ENCODE measurements at places on chromosomes 6 and 20. TPM values are rescaled to one million over a fixed set of nuclear protein-coding genes. Genes with fewer than 3 reads are reported as not detected.

DNA sequence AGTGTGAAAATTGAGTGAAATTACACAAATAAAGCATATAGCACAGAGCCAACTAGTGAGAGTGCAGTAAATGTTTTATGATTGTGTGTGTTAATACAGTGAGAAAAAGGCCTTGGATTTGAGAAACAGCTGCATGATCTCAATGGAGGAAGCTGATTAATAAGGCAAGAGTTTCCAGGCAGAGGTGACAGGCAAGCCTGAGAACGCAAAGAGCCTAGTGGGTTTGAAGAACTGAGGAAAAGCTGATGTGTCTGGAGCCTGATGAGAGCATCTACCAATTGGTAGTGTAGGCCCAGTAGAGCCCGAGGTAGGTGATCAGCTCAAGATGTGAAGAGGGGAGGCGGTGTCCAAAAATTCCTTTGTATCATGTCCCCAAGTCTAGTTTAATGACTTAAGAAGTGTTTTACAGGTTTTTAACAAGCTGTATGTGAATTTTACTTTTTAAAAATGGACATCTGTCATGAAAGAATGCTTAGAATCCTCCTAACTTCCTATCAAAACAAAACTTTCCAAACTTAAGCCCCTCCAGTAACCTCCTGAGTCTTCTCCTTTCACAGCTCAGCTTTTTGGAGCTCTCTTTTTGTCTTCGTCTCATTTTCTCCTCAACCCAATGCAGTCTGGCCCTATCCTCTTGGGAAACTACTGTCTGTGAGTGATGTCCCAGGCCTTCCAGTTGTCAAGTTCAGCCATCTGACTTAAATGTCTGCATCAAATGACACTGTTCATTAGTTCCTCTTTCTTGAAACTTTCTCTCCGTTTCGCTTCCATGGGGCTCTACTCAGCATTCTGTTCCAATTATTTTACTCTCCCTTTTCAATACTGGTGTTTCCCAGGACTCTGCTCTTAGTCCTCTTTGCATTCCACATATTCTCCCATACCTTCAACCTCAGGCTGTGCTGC is 1.2 kb downstream of the CDC40 start:
- H3K4me1 ChIP-seq: peaks cover 21% of the 10 kb centered on the region
- H3K36me3 ChIP-seq: peaks cover 4% of the 10 kb centered on the region
- H3K27me3 ChIP-seq: peaks cover 7% of the 10 kb centered on the region
- H3K27ac ChIP-seq: no peak overlapping the region
- DNase-seq: no peak

GRCh38 chr20:19723051-19723450 is 35.0 kb upstream of the RIN2 start:
- H3K4me1 ChIP-seq: no peaks in the 10 kb centered on the region
- no peaks in the 10 kb centered on the region for H3K36me3 ChIP-seq
- no peak overlapping the region for H3K4me3 ChIP-seq
- no peaks in the 10 kb centered on the region for H3K27me3 ChIP-seq
- no peak overlapping the region for H3K27ac ChIP-seq
- DNase-seq: no peak

DNA sequence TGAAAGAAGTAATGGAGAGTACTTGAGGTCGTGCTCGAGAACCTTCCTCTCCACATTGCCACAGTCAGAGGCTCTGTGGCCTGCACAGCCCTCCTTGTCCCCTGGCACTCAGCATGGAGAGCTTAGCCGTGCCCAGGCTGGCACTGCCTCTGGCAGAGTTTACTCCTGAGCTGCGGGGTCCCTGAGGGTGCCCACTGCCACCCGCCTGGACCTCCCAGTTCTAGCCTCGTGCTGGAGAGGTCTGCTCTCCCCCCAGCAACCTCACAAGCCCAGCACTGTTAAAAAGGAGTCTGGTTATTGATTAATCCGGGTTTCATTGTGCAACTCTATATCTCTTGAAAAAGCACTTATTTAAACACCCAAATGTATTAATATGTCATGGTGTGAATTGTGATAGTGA is 226.8 kb downstream of the TMEM242 start:
- peak overlapping the region; percentile 4 for H3K27ac ChIP-seq
- peaks cover 24% of the 10 kb centered on the region for H3K4me1 ChIP-seq
- peaks cover 5% of the 10 kb centered on the region for H3K36me3 ChIP-seq
- H3K4me3 ChIP-seq: no peak overlapping the region
- DNase-seq: no peak

DNA sequence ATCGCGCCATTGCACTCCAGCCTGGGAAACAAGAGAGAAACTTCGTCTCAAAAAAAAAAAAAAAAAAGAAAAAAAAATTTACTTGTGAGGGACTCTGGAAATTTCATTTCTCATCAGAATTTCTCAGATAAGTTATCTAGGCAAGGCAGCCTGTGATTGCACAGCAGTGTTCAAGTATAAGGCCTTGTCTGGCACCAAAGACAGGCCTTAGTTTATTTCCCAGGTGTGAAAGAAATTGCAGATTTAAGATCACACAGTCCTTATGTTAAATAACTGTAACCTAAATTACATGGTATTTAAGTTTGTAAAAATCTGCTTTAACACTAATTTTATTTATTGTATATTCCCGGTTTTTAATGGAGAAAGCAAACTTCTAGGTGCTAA is 34.8 kb downstream of the HFE start:
- H3K4me3 ChIP-seq: peak overlapping the region; percentile 95
- H3K27ac ChIP-seq: peak overlapping the region; percentile 100

GRCh38 chr6:53603386-53604116 is 58.6 kb upstream of the GCLC start:
- H3K27ac ChIP-seq: no peak overlapping the region
- H3K4me1 ChIP-seq: no peaks in the 10 kb centered on the region
- no peak for DNase-seq
- no peaks in the 10 kb centered on the region for H3K36me3 ChIP-seq
- H3K4me3 ChIP-seq: no peak overlapping the region
- peaks cover 3% of the 10 kb centered on the region for H3K27me3 ChIP-seq

- peaks cover 9% of the 10 kb centered on the region for H3K27me3 ChIP-seq
- no peaks in the 10 kb centered on the region for H3K36me3 ChIP-seq
- no peak overlapping the region for H3K27ac ChIP-seq
- no peaks in the 10 kb centered on the region for H3K4me1 ChIP-seq
Observed at GRCh38 chr20:57588596-57588995, 27.7 kb downstream of the PCK1 start.

GRCh38 chr6:118586746-118587485 is 38.8 kb downstream of the PLN start:
- H3K4me3 ChIP-seq: no peak overlapping the region
- H3K27ac ChIP-seq: no peak overlapping the region
- no peaks in the 10 kb centered on the region for H3K4me1 ChIP-seq
- peaks cover 41% of the 10 kb centered on the region for H3K36me3 ChIP-seq
- H3K27me3 ChIP-seq: no peaks in the 10 kb centered on the region
- DNase-seq: no peak

GRCh38 chr6:25354078-25354932 is 75.1 kb downstream of the CARMIL1 start:
- no peaks in the 10 kb centered on the region for H3K27me3 ChIP-seq
- no peak for DNase-seq
- no peak overlapping the region for H3K4me3 ChIP-seq
- H3K4me1 ChIP-seq: peaks cover 8% of the 10 kb centered on the region
- H3K36me3 ChIP-seq: no peaks in the 10 kb centered on the region
- no peak overlapping the region for H3K27ac ChIP-seq

DNA sequence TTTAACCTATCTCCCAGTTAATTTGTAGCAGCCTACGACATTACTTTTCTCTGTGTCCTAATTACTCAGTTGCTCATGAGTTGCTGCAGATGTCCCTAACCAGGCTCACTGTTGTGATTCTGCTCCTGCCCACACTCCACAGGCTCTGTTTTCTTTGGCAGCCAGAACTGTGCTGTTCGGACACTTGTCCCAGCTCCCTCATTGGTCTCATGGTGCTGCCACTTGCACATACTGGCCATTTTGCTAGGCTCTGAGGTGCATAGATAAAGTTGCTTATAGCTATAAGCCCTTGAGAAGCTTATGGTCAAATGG is 55.0 kb downstream of the NOX3 start:
- H3K4me1 ChIP-seq: no peaks in the 10 kb centered on the region
- H3K36me3 ChIP-seq: no peaks in the 10 kb centered on the region
- H3K27me3 ChIP-seq: no peaks in the 10 kb centered on the region
- no peak overlapping the region for H3K4me3 ChIP-seq
- H3K27ac ChIP-seq: no peak overlapping the region

GRCh38 chr6:116191881-116192280 is 62.0 kb downstream of the TSPYL4 start:
- no peaks in the 10 kb centered on the region for H3K4me1 ChIP-seq
- H3K27ac ChIP-seq: no peak overlapping the region
- H3K27me3 ChIP-seq: no peaks in the 10 kb centered on the region
- no peak overlapping the region for H3K4me3 ChIP-seq
- H3K36me3 ChIP-seq: no peaks in the 10 kb centered on the region

- DNase-seq: no peak
- no peak overlapping the region for H3K4me3 ChIP-seq
- H3K36me3 ChIP-seq: peaks cover 8% of the 10 kb centered on the region
- peaks cover 11% of the 10 kb centered on the region for H3K4me1 ChIP-seq
Observed at GRCh38 chr6:160998766-160999165, 7.2 kb downstream of the MAP3K4 start.

DNA sequence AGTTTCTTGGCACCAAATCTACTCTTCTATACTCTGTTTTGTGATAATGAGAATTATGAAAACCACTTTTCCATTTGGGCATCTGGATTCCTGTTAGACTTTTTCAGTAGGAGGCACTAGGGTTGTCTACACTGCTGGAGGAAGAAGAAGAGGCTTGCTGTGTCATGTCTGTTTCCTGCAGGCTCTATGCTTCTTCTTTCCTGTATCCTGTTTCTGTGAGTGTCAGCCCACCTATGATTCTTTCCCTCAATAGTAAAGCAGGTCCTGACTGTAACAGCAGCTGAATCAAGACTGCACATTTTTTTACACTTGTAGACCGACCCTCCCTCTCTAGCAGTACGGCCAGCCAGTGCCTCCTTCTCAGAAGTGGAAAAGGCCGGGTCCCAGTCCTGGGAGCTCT is 603.9 kb downstream of the HDGFL1 start:
- no peaks in the 10 kb centered on the region for H3K36me3 ChIP-seq
- no peak overlapping the region for H3K4me3 ChIP-seq
- no peaks in the 10 kb centered on the region for H3K27me3 ChIP-seq
- H3K4me1 ChIP-seq: no peaks in the 10 kb centered on the region

GRCh38 chr6:15331143-15331542 is 85.3 kb downstream of the JARID2 start:
- H3K36me3 ChIP-seq: peaks cover 15% of the 10 kb centered on the region
- H3K27ac ChIP-seq: peak overlapping the region; percentile 82
- no peak for DNase-seq
- peak overlapping the region; percentile 60 for H3K4me3 ChIP-seq
- no peaks in the 10 kb centered on the region for H3K27me3 ChIP-seq

- H3K27ac ChIP-seq: peak overlapping the region; percentile 86
- H3K36me3 ChIP-seq: peaks cover 69% of the 10 kb centered on the region
- H3K4me3 ChIP-seq: peak overlapping the region; percentile 48
- peak; percentile 63 for DNase-seq
- no peaks in the 10 kb centered on the region for H3K27me3 ChIP-seq
- peaks cover 73% of the 10 kb centered on the region for H3K4me1 ChIP-seq
Observed at GRCh38 chr20:59177266-59178250, 13.9 kb downstream of the ZNF831 start.

DNA sequence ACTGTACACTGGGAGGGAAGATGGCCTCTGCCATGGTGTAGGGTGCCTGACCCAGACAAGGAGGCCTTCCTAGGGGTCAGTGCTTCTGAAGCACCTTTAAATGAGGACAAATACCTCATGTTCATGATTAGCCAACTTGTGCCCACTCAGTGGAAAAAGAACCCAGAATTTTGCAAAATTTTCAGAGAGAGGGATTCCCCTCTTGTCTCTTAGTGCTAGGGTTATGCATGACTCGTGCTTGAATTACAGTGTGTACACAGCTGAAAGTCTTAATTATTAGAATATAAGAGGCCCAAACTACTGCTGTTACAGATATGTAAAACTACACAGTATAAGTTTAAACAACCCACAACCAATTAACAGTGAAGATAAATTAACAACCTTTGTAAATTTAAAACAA is 38.0 kb downstream of the HLA-G start:
- no peak for DNase-seq
- no peak overlapping the region for H3K27ac ChIP-seq
- H3K4me3 ChIP-seq: no peak overlapping the region
- H3K36me3 ChIP-seq: no peaks in the 10 kb centered on the region
- peaks cover 55% of the 10 kb centered on the region for H3K27me3 ChIP-seq
- no peaks in the 10 kb centered on the region for H3K4me1 ChIP-seq

DNA sequence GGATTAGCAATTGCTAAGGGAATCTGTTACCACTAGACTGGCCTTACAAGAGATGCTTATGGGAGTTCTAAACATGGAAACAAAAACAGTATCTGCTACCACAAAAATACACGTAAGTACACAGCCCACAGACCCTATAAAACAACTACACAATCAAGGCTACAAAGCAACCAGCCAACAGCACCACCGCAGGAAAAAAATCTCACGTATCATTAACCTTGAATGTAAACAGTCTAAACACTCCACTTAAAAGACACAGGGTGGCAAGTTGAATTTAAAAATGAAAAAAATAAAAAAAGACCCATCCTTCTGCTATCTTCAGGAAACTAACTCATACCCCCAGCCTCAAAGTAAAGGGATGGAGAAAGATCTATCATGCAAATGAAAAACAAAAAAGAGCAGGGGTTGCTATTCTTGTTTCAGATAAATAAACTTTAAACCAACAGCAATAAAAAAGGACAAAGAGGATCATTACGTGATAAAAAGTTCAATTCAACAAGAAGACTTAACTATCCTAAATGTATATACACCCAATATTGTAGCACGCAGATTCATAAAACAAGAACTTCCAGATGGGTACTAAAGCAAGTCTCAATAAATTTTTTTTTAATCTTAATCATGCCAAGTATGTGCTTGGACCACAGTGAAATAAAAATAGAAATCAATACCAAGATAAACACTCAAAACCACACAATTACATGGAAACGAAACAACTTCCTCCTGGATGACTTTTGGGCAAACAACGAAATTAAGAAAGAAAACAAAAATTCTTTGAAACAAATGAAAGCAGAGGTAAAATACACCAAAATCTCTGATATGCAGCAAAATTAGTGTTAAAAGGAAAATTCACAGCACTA is 52.3 kb downstream of the RNGTT start:
- no peak for DNase-seq
- no peak overlapping the region for H3K27ac ChIP-seq
- no peak overlapping the region for H3K4me3 ChIP-seq
- H3K4me1 ChIP-seq: peaks cover 33% of the 10 kb centered on the region

- no peak overlapping the region for H3K4me3 ChIP-seq
- H3K27me3 ChIP-seq: no peaks in the 10 kb centered on the region
- DNase-seq: no peak
- H3K4me1 ChIP-seq: no peaks in the 10 kb centered on the region
- no peak overlapping the region for H3K27ac ChIP-seq
- H3K36me3 ChIP-seq: no peaks in the 10 kb centered on the region
Observed at GRCh38 chr6:88359530-88360202, 193.5 kb upstream of the CNR1 start.

- H3K27ac ChIP-seq: no peak overlapping the region
- H3K36me3 ChIP-seq: peaks cover 5% of the 10 kb centered on the region
- DNase-seq: no peak
- peaks cover 19% of the 10 kb centered on the region for H3K4me1 ChIP-seq
Observed at GRCh38 chr6:319177-320131, 27.2 kb downstream of the DUSP22 start.

Gene LEMD2
- total RNA-seq: 59.8 TPM

Gene ZBTB9
- total RNA-seq: 7.3 TPM

Gene STMND1
- not detected for total RNA-seq

Gene SAMD3
- total RNA-seq: 22.1 TPM

Gene TM9SF4
- total RNA-seq: 29.8 TPM

Gene CLPSL2
- total RNA-seq: not detected

Gene GPR6
- not detected for total RNA-seq

Gene CST9
- total RNA-seq: not detected

Gene ERVFRD-1
- not detected for total RNA-seq

Gene RNF144B
- 1.9 TPM for total RNA-seq

Gene EYA4
- not detected for total RNA-seq

Gene ETV7
- 4.6 TPM for total RNA-seq

Gene COL9A3
- total RNA-seq: not detected

All from activated CD8-positive, alpha-beta T cell treated with anti-CD3 and anti-CD28 coated beads, Interleukin-2, amount 10 ng/mL, durations not matched to agents 7 days and 5 days (primary cell).